Kasumi-1 (cell line): ENCODE measurements at places on chromosomes 5 and 9.

GRCh38 chr9:2411459-2412215 lies 209.9 kb upstream of the VLDLR start:
- no peak for DNase-seq

GRCh38 chr5:153794327-153794726 lies 244.4 kb downstream of the FAM114A2 start:
- no peak for DNase-seq

GRCh38 chr9:16247188-16247875 lies 623.1 kb downstream of the BNC2 start:
- no peak for DNase-seq

GRCh38 chr5:123036391-123037103 lies at the start of gene PPIC:
PPIC (minus strand) TSS chr5:123036725; CDS start chr5:123036625, 100 bp downstream.
- peak; percentile 31 for DNase-seq

GRCh38 chr5:75617736-75618352 lies 6.6 kb downstream of the ANKDD1B start:
- no peak for DNase-seq

GRCh38 chr5:59460368-59461153 lies 433.0 kb downstream of the PDE4D start:
- DNase-seq, result no peak
